ENCODE measurements at places on chromosomes 12 and 14.

- DNase-seq = no peak
Observed at GRCh38 chr12:103308396-103308795, 187.4 kb downstream of the C12orf42 start.

DNA sequence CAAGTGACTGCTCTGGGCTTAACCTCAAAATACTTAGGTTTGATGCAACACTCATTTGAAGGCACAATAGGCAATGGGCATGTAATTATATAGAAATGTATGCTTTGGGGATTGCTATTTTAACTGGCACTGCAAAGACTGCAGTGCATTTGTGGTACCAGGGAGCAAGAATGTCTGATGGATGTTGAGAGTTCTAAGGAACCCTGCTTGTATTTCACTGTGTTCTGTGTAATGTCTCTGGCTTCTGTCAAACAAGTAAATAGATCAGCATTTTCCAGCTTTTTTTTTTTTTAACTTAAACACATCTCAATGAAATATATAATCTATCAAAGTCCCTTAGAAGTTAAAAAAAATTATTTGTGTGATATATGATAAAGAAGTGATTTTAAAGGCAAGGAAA lies 94.8 kb upstream of the ATP2B1 start:
- no peak for DNase-seq

GRCh38 chr12:132466241-132467201 lies 23.4 kb upstream of the FBRSL1 start:
- no peak for DNase-seq

DNA sequence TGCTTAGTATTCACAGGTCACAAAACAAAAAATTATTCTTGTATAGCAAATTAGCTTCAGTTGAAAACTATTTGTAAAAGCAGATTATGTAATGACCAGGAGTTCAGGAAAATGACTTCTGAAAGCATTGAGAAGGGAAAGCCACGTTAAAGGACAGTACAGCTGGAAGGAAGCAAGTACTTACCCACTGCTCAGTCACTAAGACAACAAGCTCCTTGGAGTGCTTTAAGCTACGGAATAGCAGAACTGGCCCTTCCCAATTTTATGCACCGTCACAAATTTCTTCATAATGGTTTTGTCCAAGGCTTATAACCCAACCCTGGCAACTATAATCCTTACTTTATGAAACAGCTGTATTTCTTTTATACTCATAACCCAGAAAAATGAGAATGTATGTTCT lies 13.0 kb upstream of the SNAPC1 start:
- DNase-seq = no peak

DNA sequence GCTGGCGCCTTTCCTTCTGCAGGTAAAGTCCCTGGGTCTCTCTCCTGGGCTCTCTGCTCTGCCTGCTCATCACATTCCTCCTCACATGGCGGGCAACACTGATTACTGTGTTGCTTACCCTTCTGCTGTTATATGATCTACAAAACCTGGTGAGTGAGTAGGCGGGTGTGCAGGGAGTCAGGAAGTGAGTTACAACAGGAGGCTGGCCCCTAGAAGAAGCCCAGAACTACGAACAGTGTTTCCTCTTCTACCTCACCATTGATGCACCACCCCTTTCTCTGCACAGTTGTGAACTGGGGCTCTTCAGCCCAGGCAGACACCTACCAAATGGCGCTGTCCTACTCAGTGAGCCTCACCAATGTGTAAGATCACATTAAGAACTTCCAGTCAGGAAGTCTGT lies 4.9 kb upstream of the KLHL33 start:
- no peak for DNase-seq

DNA sequence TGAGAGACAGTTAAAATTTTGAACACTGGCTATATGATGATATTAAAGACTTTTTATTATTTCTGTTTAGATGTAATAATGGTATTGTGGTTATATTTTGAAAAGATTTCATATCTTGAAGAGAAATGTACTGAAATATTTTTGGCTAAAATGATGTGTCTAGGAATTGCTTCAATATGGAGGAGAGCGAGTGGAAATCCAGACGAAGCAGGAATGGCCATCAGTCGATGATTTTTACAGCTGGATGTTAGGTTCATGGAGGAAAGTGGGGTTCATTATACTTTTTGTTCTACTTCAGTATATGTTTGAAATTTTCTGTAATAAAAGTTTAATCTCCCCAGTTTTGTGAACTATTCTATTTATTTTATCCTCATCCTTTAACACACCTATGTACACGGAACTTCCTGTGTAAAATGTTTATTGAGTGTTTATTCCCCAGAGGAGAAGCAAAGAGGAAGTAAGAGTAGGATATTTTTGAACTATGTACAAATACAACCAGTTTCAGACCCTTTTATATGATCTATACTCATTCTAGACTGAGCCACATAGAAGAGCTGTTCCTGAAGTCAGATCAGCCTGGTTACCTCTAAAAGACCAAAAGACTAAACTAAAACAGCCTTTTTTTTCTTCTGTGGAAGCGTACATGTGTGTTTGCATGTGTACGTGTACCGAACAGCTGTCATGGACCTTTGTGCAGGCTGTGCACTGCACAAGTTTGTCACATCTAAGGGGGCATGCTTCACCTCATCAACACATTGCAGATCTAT lies 211.0 kb upstream of the NUDT4 start:
- no peak for DNase-seq

DNA sequence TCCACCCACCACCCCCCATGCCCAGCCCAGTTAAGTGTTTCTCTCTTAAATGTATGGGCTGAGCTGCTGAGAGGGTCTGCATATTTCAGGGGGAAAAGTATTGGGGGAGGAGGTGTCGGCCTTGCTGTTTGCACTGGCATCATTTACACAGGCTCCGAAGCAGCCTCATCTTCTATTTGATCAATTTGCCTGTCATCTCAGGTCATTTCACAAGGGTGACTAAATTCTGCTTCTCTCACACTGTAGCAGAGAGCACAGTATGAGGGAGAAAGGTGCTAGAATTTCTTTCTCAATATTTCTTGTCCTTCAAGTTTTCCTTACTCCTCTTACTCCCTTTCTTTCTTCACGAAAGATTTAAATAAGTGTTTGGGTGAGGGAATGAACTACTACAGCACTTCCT lies 135.9 kb downstream of the AACS start:
- no peak for DNase-seq

- no peak for DNase-seq
Observed at GRCh38 chr12:20434996-20435395, 66.7 kb downstream of the PDE3A start.

- no peak for DNase-seq
Observed at GRCh38 chr14:24293525-24293924, 6.1 kb downstream of the DHRS1 start.

DNA sequence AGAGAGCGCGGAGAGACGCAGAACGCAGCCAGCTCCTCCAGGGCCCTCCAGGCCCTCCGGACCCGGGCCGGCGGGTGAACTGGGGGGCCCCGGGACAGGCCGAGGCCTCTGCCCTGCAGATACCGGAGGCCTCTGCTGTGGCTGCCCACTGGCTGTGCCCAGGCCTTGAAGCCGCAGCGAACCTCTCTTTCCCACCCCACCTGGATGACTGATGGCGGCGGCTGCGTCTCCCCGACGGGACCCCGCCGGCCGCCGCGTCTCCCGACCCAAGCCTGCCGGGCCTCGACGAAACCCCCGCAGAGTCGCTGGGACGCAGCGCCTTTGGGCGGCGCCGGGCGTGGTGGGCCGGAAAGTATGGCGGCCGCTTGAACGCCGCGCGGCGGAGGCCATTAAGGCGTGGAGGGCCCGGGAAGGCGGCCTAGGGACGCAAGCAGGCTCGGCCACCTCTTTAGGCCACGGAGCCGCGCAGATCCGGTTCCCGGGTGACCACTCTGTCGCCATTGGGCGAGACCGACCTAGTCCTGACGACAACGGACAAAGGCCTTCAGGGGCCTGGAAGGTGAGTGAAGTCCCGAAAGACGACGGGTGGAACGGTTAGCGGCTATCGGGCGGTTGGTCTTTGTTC lies 8.4 kb upstream of the ERGIC2 start:
- DNase-seq = no peak

DNA sequence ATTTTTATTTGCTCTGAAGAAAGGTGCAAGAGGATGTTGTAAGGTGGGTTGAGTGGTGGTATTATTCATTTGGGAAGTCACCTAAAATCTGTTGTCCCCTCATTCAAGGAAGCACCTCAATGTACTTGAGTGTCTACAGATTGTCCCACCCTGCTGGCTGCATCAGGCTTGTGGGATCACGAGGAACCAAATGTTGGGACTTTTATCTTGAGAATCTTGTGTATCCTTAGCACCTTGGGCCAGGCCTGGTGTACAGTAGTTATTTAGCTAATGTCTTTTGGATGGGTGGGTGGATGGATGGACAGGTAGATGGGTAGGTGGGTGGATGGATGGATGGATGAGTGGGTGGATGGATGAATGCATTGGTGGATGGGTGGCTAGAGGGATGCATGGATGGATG lies 519.3 kb downstream of the BCL11B start:
- DNase-seq = no peak

DNA sequence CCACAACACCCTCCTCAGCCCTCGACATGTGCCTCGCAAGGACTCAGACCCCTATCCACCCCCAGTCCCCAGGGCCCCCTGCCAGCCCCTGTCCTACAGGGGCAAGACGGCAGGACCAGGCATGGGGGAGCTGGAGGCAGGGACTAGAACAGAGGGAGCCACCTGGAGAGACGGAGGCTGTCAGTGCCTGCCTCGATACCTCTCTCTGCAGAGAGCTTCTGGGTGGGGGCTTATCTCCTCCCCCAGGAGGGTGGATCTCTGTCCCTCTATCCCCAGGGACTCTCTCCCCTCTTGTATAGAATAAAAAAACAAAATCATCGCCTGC lies 2.0 kb upstream of the CPNE6 start:
- no peak for DNase-seq

- DNase-seq = no peak
Observed at GRCh38 chr12:112170376-112170775, 45.0 kb downstream of the TRAFD1 start.

DNA sequence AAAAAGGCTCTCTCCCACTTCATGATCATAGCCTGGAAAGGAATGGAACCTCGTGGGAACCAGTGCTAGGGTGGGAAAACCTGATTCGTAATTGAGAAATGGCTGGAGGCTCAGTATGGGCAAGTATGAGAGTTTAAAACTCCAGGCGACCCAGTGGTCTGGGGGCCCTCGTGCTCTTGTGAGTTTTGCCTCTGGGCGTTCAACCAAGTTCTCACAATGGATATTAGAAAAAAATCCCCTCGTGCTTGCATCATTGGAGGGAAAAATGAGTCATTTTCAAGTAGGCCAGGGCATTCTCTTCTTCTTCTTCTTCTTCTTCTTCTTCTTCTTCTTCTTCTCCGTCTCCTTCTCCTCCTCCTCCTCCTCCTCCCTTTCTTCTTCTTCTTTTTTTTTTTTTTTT lies 39.0 kb downstream of the GPR68 start:
- no peak for DNase-seq

- DNase-seq = no peak
Observed at GRCh38 chr14:64759555-64759938, 55.3 kb downstream of the PLEKHG3 start.

GRCh38 chr12:86158956-86159355 lies 97.2 kb downstream of the MGAT4C start:
- DNase-seq = no peak
